ENCODE measurements at places on chromosomes 2 and 18. TPM values are rescaled to one million over a fixed set of nuclear protein-coding genes. Genes with fewer than 3 reads are reported as not detected.
A peak's percentile ranks its signal among the peaks of the same experiment; 100 is the strongest.

SIX2 gene
- total RNA-seq = 0.61 TPM

- no peak overlapping the region for H3K27ac ChIP-seq
- H3K27me3 ChIP-seq = no peaks in the 10 kb centered on the region
- H3K4me1 ChIP-seq = no peaks in the 10 kb centered on the region
- no peak for DNase-seq
These were observed 159.9 kb downstream of the BARD1 start for GRCh38 chr2:214649440-214650205.

DNA sequence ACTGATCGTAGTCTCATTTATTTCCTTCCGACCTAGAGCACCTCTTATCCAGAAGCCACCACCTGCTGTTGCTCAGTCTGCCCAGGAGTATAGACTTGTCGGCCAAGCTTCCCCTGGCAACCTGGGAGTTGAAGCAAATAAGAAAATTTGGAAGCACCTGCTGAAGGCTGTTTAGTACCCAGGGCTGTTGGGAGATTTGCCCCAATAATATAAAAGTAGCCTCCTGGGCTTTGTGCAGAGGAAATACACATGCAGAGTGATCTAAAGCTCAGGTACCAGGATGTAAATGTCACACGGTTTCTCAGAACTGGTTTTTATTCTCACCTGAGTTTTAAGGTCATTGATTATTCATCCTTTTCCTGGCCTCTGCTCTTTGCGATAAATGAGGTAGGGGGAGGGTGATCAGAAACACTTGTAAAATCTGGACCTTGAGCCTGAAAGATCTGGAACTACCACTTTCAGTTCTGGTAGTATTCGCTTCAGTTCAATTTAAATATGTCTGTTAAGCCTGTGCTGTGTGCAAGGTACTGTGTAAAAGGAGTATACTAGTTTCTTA lies 789 bp upstream of the COX7A2L start:
- no peaks in the 10 kb centered on the region for H3K36me3 ChIP-seq
- peak overlapping the region; percentile 78 for H3K4me3 ChIP-seq
- peak overlapping the region; percentile 94 for H3K27ac ChIP-seq
- H3K4me1 ChIP-seq = peaks cover 41% of the 10 kb centered on the region
- DNase-seq = no peak
- no peaks in the 10 kb centered on the region for H3K27me3 ChIP-seq

DNA sequence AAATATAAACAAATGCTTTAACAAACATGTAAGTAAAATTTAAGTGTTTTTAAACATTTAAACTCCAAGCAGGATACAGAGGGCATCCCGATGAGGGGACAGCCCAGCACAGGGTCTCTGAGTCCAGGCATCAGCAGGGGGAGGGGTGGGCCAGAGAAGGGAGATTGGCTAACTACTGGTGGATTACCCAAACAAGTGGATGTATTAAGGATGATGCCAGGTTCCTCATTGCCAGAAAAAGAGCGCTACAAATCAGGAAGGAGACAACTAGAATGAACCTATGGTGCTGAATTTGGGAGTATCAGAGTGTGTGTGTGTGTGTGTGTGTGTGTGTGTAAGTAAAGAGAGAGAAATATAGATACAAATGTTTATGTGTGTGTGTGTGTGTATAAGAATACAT lies 162.0 kb upstream of the RMP24 start:
- no peak overlapping the region for H3K4me3 ChIP-seq
- H3K36me3 ChIP-seq = no peaks in the 10 kb centered on the region
- no peak for DNase-seq
- H3K27ac ChIP-seq = no peak overlapping the region
- no peaks in the 10 kb centered on the region for H3K4me1 ChIP-seq

DNA sequence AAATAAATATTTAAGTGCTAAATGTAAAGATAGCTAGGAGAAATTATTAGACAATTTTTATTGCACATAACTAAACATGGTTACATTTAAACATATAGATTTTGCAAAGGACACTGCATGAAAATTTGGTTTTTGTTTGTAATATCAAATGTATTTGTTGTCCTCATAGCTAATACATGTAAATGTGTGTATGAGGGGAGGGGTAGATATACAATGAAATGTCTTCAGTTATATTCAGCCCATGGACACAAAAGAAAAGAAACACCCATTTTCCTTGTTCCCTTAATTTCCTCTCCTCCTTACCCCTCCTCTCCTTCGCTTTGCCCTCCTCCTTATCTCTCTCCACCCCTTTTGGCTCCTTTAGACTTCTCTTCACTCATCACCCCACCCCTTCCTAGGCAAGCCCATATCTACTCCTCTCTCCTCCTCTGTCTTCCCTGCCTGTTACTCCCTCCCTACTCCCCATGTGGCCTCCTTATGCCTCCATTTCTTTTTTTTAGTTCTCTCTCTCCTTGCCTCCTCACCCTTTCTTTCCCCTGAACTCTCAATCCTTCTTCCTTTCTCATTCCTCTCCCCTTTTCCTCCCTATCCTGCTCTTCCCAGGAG lies 1.4 kb downstream of the COL3A1 start:
- H3K4me1 ChIP-seq = no peaks in the 10 kb centered on the region
- H3K27me3 ChIP-seq = no peaks in the 10 kb centered on the region
- no peaks in the 10 kb centered on the region for H3K36me3 ChIP-seq
- no peak for DNase-seq
- H3K27ac ChIP-seq = peak overlapping the region; percentile 64
- H3K4me3 ChIP-seq = peak overlapping the region; percentile 42

GRCh38 chr2:97718942-97719341 lies 5.6 kb downstream of the ZAP70 start:
- no peak for DNase-seq
- no peak overlapping the region for H3K27ac ChIP-seq
- H3K27me3 ChIP-seq = no peaks in the 10 kb centered on the region
- no peaks in the 10 kb centered on the region for H3K36me3 ChIP-seq
- no peak overlapping the region for H3K4me3 ChIP-seq

DNA sequence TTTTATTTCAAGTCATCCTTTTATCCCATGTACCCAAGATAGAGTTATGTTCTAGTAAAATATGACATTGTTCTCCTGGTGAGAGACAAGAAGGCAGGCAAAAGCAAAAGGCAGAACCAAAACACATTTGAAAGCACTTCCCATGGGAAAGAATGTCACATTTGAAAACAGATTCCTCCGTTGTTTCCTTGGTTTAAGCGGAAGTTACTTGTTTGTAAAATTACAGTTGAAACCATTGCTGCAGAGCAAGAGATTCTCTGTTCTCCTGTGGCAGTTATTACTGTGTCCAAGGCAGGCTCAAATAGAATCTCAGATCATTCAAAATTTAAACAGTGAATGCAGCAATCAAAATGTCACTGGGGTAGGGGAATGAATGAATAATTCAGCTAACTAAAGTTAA lies 149.6 kb downstream of the MTCL1 start:
- H3K4me1 ChIP-seq = no peaks in the 10 kb centered on the region
- DNase-seq = no peak
- no peak overlapping the region for H3K27ac ChIP-seq
- no peaks in the 10 kb centered on the region for H3K27me3 ChIP-seq

- no peaks in the 10 kb centered on the region for H3K36me3 ChIP-seq
- no peak for DNase-seq
- H3K4me3 ChIP-seq = no peak overlapping the region
- H3K27ac ChIP-seq = no peak overlapping the region
- H3K4me1 ChIP-seq = no peaks in the 10 kb centered on the region
These were observed 80.8 kb downstream of the MDH1 start for GRCh38 chr2:63669596-63669995.
